ENCODE measurements at places on chromosomes 4 and X. TPM values are rescaled to one million over a fixed set of nuclear protein-coding genes. Genes with fewer than 3 reads are reported as not detected.

DNA sequence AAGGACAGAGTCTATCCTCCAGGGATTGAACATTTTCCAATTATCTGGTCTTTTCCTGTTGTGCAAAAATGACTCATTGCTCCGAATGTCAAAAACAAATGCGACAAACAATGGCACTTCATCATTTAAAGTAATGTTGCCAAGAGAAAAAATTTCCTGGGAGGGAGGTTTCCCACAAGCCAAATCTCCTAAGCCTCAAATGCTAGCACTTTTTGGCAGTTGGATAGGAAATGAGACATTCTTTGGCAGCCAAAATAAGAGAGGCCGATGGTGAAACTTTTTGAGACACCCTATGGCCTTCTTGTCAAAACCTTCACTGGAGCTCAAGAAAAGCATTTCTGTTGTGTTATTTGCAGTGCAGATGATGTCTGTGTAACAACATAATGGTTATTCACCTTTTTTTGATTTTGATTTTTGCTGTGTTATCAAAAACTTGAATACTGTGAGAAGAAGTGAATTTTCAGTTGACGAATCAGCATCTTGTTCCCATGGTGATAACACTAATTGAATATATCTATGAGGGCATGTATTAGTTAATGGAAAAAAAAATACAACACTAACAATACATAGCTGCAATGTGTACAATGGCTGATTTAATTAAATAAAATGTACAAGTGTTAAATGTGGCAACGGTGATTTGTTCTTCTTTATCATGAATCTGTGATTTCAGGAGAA, 333.8 kb downstream of the ANK2 start:
- DNase-seq, result peak; percentile 65

GRCh38 chr4:8198206-8198905, 734 bp upstream of the SH3TC1 start:
- no peak for DNase-seq

The HOPX gene
- 25.4 TPM for polyA plus RNA-seq

- no peak for DNase-seq
Measured at GRCh38 chr4:165394275-165394674, 15.5 kb downstream of the CPE start.

DNA sequence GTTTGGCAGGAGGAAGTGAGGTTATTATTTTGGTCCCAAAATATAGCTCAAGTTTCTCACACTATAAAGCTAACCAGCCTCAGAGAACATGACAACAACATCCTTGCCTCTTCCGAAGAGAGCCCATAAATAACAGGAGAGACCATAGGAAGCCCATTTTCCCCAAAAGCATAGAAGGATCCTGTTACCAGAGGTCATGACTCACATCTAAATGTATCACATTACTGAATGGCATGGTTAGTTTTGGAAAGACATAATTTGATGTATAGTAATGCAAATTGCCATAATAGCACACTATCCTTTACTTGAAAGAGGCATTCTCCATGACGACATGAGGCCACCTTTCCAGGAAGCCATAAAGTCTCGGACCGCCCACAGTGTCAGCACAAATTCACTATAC, 238.8 kb upstream of the GRIA3 start:
- DNase-seq, result no peak

The PNMA5 gene
- polyA plus RNA-seq, result not detected

- no peak for DNase-seq
Measured at GRCh38 chr4:151322570-151322969, 2.8 kb downstream of the SH3D19 start.

The JAKMIP1 gene
- polyA plus RNA-seq, result not detected

DNA sequence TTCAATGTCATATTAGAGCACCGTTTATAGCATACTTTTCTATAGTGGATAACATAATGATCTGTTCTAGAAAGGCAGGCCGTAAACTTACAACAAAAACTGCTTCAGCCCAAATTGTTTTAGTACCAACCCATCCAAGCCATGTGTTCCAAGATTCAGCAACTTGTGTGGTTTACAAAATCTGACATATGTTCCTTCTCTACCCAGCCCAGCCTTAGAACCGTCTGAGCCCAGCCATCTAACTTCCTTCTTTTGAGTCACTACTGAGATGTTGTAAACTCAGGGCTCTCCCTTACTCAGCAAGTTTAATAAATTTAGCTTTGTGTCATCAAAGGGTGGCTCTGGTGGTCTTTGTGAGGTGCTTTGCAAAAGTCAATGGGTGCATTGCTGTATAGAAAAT, 32.4 kb upstream of the REPS2 start:
- no peak for DNase-seq

DNA sequence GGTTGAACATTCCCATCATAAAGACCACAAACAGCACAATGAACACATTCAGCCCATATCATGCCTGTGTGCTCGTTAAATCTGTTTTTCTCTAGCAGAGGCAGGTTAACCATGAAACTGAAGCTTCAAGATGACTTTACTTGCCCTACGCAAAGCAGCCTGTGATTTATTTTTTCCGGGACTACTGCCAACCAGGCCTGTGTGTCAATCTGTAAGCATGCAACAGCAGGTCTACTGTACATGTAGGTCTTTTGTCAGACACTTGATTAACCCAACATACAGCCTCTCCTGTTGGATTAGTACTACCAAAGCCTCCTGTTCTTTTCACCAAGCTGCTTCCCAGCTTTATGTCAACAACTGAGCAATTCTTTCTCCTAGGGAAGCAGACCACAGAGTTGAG, 85.5 kb upstream of the ACSL1 start:
- no peak for DNase-seq

GRCh38 chr4:128354205-128354821, 66.7 kb upstream of the PGRMC2 start:
- DNase-seq, result no peak
